ENCODE measurements at places on chromosomes 5 and 9.

- no peak for DNase-seq
These were observed 116.4 kb downstream of the TTLL11 start for GRCh38 chr9:121976751-121977150.

GRCh38 chr5:138536665-138537315 is 6.2 kb downstream of the ETF1 start:
- no peak for DNase-seq

DNA sequence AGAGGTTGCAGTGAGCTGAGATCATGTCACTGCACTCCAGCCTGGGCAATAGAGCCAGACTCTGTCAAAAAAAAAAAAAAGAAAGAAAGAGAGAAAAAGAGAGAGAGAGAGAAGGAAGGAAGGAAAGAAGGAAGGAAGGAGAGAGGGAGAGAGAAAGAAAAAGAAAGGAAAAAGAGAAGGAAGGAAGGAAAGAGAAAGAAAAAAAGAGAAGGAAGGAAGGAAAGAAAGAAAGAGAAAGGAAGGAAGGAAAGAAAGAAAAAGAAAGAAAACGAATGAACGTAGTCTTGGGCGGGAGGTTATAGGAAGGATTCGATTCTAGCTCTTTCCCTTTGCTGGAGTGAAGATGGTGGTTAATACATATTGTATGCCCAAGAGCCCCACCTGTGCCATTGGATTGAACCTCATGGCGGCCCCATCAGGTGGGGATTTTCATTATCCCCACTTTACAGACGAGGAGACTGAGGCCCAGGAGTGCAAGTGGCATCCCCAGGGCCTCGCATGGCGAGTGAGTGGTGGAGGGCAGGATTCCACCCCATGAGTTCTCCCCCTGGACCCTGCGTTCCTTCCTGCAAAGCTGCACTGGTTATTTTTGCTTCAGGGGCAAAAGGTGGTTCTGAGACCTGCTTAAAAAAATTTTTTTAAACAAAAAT is 80.9 kb upstream of the ASS1 start:
- no peak for DNase-seq

- no peak for DNase-seq
These were observed 22.1 kb downstream of the WNK2 start for GRCh38 chr9:93205896-93206575.

DNA sequence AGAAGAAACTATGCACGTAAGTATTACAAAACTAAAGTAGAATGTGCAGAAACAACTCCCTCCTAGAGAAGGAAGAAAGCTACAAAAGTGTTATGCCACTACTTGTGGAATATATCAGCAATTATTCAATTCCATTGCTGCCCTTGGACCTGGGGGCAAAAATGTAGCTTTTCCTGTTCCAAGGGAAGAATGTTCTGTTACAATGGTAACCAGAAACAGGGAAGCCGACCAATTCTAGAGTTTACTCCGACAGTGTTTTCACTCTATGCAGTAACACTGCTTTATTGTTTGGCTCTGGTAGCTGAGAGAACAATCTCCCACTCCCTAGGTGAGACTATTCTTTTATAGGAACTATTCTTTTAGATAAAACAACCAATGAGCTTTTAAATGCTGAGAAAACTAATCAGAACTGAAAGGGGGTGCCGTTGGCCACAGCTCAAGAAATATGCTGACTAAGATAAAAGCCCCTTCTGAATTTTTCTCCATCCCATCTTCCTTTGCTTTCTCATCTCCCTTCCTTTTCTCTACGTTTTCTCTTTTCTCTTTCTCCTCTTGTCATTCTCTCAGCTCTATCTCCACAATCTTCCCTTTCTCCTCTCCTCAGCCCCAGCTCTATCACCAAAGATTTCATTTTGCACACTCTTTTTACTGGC is 54.1 kb downstream of the SLC1A3 start:
- DNase-seq: no peak

GRCh38 chr5:44536650-44537260 is 147.5 kb upstream of the FGF10 start:
- no peak for DNase-seq

GRCh38 chr5:98993512-98993911 is 64.7 kb upstream of the CHD1 start:
- DNase-seq: no peak

Measured in right forelimb (tissue), 1 donor.